ENCODE measurements at places on chromosomes 6 and 20.

- DNase-seq, result peak; percentile 52
Measured at GRCh38 chr6:72820906-72821305, 199.0 kb downstream of the KCNQ5 start.

DNA sequence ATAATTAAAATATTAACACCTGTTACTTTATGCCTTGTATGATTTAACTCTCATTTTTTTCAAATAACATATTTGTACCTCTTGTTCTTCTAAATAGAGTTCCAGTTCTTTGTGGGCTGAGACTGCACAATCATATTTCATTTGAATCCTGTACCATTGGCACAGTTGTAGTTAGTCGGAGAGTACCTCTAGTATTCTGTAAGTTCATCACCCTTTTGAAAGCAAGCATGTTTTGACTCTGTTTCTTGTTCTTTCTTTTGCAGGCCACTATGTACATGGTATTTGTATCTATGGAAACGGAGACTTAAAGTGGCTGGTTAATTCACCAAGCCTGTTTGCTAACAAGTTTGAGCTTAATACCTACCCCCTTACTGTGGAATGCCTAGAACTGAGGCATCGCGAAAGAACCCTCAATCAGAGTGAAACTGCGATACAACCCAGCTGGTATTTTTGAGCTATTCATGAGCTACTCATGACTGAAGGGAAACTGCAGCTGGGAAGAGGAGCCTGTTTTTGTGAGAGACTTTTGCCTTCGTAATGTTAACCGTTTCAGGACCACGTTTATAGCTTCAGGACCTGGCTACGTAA lies 68.2 kb downstream of the C6orf52 start:
- no peak for DNase-seq

DNA sequence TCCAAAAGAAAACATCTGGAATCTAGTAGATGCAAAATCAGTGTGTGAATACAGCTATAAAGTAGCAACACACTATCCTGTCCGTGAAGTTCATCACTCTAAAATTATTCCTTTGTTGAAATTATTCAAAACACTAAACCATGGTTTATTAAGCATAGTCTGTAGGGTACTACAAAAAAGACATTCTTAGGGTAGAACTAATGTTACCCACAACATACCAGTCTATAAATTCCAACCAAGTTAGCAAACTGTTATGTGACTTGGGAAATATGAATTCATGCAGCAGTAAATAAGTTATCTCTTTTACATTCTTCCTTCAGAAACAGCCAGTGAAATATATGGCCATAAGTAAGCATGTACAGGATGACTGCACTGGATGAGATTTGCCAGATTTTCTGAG lies 580.3 kb upstream of the ADGRB3 start:
- no peak for DNase-seq

DNA sequence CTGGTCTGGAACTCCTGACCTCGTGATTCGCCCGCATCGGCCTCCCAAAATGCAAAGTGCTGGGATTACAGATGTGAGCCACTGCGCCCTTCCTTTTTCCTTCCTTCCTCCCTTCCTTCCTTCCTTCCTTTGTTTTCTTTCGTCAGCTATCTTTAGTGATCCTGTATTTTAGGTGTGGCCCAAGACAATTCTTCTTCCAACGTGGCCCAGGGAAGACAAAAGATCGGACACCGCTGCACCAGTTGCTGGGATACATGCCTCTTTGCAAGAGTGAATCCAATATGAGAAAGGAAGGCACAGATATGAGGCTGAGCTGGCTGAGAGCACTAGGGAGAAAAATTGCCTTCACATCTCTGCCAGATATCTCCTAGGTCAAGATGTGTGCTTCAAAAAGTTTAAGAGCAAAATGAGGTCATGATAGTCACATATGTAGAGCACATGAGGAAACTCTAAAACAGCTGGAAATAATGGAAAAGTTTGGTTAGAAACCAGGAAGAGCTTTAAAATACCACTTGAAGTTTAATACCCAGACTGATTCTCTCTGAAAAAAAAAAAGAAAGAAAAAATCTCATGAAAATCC lies 41.8 kb downstream of the OR2B2 start:
- DNase-seq, result no peak

GRCh38 chr6:136980070-136980469 lies 58.0 kb downstream of the SLC35D3 start:
- DNase-seq, result no peak

DNA sequence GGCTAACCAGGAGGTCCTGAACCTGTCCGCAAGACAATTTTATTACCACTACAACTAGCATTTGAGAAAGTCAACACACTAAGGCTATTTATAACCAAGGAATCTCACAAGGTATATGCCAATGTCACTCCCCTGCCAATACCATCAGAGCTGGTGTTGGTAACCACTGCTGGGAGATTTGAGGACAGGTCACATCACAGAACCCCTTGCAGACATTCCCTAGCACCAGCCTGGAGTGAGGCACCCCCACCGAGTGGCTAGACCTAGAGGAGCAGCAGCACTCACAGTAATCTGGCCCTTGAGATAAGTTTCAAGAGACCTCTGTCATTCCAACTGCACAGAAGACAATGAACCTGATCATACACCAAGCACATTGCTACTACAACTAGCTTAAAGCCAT lies 483.2 kb downstream of the MMUT start:
- no peak for DNase-seq

DNA sequence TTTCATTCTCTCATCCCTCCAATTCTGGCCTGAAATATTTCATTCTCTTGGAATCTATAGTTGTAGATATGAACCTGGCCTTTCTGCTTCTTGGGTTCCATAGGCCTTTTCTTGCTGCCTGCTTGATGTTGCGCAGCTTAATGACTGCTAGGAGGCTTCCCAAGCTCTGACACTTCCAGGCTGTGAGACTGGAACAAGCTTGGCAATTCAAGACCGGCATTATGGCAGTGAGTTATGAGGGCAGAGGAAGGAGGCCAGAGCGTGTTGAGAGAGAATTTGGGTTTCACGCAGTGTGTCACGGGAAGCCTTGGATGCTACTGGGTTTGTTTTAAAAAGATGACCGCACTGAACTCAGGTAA lies 948 bp upstream of the DNAJC5 start:
- DNase-seq, result no peak

DNA sequence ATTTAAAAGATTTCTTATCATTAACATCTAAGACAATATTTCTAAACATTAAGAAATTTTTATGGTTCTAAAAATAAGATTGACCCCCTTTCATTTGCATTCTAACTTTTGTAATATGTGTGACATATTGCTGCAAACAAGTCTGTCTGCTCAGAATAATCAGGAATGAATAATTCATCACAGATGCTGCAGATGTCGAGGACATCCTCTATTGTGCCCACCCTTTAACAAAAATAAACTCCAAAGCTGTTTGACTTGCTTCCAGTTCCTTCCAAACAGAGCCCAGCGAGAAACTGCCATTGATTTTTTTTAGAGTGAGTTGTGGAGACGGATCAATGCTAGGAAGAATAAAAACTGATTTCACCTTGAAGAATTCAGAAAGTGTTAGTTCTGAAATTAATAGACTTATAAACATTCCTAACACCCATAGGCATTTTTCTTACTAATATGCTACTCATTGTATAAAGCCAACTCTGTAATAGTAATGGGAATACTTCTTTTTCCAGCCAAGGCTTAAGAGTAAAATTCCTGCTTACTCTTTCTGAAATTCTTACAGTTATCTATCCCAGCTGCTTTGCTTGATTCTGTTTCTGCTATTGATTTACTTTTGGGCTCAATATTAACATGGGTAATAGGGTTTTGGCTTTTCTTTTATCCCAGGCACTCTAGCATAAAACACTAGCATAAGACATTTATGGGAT lies 244.8 kb upstream of the FAM83B start:
- no peak for DNase-seq

- DNase-seq, result no peak
Measured at GRCh38 chr6:139591075-139591865, 216.8 kb upstream of the CITED2 start.

GRCh38 chr6:32883789-32884188 lies 29.8 kb downstream of the PSMB9 start:
- DNase-seq, result no peak

GRCh38 chr20:15831201-15831600 lies 742.0 kb downstream of the KIF16B start:
- DNase-seq, result no peak

GRCh38 chr6:82877213-82878195 lies 188.1 kb downstream of the UBE3D start:
- DNase-seq, result no peak

DNA sequence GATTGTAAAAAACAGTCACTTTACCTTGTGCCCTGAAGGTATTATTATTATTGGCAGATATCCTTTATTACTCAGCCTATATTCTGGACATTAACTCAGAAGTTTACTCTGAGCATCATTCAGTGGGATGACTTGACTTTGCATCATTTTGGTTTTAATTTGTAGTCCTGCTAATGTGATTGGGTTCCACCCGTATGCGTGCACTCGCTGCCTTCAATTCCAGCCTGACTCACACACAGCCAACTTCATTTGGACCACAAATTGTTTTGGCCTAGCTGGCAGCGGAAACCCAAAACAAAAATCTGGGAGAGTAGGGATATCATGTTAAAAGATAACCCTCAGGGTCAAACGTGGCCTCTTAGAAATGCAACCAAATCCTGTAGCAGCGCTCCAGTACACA lies 704.4 kb upstream of the SLC35B3 start:
- no peak for DNase-seq

DNA sequence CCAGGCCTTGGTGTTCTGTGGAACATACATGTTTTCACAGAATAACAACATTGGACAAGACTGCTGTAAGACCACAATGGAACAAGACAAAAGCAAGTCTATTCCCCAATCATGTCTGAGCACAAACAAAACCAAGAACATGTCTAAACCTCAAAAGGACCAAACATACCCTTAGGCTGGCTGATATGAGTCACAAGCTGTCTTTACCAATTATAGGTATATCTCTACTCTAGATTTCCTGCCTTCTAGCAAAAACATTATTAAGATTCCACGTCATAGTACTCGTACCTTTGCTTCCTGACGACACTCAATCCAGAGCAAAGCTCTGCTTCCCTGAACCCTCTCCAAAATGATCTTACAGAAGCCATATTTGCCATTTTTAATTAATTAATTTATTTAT lies 15.4 kb upstream of the L3MBTL1 start:
- no peak for DNase-seq

DNA sequence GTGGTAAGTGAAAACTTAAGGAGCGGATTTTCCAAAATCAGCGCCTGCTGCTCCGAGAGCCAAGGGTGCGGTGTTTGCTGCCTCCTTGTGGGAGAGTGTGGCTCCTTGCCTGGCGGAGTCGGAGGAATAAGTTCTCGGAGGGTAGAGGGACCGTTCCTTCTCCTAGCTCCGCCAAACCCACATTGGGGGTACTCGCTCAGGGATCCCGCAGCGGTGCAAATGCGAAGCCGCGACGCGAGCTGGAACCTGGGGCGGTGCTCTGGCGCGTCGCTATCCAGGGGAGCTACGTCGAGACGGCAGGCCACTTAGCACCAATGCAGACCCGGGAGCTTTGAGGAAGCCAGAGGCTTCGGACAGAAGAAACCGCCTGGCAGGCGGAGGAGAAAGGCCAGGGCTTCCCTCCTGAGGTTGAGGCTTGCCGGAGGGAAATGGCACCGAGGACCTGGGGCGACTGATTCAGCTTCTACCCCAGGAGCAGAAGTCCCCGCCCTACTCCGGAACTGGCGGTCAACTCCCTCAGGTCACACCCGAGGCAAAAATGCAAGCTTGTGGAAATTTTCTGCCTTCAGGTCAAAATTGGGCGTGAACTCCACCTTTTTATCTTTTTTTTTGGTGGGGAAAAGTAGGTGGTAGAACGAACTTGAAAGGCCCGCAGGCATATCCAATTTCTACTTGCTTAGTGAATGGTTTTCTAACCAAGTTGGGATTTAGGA lies 5.7 kb upstream of the DDX43 start:
- peak; percentile 89 for DNase-seq

DNA sequence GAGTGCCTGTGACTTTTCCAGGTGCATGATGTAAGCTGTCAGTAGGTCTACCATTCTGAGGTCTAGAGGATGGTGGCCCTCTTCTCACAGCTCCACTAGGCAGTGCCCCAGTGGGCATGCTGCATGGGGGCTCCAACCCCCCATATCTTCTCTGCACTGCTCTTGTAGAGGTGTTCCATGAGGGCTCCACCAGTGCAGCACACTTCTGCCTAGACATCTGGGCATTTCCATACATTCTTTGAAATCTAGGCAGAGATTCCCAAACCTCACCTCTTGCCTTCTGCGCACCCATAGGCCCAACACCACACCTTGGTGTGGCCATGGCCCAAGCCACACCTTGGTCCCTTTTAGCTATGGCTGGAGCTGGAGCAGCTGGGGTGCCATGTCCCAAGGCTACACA lies 66.3 kb downstream of the VTA1 start:
- DNase-seq, result no peak

DNA sequence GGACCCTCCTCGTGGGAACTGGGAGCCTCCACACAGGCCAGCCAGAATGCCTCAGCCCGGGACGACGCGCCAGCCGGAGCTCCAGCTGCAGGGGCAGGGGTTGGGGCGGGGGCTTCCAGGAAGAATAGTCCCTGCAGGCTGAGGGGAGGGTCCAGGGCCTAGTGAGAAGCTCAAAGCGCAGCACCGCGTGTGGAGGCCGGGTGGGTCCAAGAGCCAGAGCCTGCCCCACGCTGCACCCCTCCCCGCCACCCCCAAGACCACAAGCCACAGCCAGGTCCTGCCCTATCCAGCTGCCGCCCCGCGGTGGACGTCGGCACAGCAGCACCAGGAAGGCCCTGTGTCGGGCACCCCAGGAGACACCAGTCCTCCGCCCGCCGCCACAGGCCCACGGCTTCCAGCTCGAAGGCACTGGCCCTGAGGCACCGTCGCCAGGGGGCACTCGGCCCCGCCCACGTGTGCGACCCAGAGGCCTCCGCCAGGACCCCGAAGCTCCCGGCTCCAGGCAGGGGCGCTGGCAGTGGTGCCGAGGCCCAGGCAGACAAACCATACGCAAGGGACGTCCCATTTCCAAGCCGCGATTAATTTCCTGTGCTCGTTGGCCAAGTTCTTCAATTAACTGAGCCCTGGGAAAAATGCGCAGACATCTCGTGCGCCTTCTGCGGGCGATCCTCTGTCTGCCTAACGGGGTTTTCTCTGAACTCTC lies 19.5 kb downstream of the KCNQ2 start:
- no peak for DNase-seq

DNA sequence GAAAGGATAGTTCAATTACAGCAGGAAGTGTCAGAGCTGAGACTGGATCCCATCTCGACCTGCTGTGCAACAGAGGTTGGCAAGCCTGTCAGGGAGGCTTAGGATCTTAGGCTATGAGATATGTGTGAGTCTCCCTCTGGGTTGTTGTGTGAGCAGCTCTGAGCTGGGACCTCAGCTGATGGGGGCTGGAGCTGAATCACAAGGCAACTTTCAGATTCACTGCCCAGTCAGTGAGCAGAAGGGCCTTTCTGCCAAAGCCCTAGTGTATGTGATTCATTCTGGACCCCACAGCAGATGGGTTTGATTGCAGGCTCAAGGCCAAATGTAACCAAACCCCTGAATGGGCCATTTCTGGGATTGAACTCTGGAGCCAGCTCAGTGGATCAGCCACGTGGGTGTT lies 4.5 kb downstream of the PI3 start:
- DNase-seq, result no peak

GRCh38 chr6:111423055-111423633 lies 59.9 kb downstream of the REV3L start:
- peak; percentile 27 for DNase-seq
